ENCODE measurements at places on chromosomes 2 and 18.
A peak's percentile ranks its signal among the peaks of the same experiment; 100 is the strongest.

DNA sequence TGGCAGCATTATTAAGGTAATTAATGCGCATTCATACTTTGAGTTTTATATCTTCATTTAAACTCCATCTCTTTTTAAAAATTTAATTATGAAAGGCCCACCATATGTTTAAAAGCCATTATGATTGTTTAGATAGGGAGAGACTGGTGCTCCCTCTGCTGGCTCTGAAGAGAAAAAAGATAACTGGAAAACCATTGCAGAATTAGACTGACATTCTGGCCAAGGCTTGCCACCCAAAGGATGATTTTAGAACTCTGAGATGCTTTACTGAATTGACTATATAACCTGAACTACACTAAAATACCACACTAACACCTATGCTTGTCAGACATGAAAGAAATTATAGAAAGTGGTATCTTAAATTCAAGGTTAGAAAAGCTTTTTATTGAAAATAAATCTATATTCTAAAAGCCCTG, 127.6 kb upstream of the SPOPL start:
- no peak for DNase-seq

GRCh38 chr2:229553091-229553490, 161.3 kb downstream of the DNER start:
- no peak for DNase-seq

DNA sequence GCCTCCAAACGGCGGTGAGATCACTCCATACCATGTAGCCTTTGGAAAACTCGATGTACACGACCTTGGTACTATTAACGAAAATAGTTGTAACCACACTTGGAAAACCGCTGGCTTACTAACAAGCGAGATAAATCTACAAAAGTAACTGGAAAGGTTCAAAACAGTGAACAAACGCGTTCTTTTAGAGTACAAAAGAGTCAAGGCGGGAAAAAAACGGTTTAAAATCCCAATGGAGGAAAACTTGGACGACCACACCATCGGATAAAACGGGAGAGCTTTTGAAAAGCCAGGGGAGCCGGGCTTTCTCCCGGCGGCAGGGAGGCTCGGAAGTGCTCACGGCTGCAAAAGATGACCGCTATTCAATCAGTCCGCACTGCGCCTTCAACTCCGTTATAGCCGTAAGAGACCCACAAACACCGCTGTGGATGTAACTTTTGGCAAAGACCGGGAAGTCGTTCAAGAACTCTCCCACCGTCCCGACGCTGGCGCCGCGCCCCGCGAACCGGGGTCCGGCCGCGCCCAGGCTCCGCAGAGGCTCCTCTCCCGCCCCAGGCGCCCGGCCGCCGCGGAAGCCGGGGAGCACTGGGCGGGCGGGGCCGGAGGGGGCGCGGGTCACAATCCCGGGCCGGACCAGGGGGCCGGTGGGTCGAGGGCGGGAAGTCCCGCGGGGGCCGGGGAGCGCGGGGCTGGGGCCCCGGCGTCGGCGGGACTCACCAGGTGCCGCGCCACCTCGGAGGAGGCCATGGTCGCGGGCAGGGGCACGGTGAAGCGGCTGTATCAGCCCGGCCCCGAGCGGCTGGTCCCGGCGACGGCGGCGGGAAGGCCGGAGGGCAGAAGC, 465 bp downstream of the SEPTIN10 start:
- DNase-seq = no peak

DNA sequence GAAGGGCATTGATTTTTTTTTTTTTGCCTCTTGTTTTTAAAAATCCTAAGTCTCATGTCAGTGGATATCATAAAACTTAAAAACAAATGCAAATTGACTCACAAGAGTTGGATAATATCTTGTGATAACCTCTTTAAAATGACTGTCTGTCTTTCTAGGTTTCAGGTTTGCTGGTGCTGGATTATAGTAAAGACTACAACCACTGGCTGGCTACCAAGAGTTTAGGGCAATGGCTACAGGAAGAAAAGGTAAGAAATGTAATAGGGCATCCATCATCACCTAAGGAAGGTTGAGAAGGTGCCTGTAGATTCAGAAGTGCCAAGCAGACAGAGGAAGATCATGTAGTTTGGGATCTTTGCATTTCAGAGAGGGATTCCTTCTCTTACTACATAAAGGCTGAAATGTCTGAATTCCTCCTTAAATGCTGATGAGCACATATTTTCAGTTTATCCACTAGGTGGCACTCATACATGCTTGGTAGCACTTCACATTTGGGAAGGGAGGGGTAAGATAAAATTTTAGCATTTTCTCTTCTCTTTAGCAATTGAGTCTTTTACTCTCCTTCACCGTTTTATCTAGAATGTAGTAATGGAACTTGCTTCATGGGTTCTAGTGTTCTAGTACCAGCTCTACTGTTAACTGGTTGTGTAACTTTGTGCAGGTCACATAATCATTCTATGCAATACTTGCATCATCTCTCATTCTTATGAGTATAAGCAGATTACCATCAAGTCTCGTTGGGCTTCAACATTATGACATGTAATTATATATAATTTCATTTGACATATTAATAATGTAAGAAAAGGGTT, 21.1 kb downstream of the CPS1 start:
- no peak for DNase-seq

- no peak for DNase-seq
These were observed 211.3 kb downstream of the LOXHD1 start for GRCh38 chr18:46445522-46446313.

DNA sequence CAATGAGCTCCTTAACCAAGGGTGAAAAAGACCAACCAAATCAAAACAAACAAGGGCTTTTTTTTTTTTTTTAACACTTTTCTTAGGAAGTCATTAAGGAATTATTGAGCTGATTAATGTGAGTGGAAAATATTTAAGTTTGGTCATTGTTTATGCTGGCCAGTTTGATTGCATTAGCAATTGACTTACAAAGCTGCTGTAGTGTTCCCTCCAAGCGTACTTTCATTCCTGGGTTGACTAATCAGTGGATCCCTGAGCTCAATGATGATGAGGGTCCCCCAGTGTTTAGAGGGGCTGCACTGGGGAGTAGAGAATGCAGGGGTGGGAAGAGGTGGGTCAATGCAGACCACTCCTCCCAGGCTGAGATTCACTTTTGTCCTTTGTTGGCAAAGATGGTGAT, 119.3 kb downstream of the PRKCE start:
- no peak for DNase-seq

- DNase-seq = no peak
These were observed 221.5 kb upstream of the SMAD7 start for GRCh38 chr18:49172246-49172645.

- no peak for DNase-seq
These were observed 99.6 kb downstream of the ADD2 start for GRCh38 chr2:70668432-70668831.

DNA sequence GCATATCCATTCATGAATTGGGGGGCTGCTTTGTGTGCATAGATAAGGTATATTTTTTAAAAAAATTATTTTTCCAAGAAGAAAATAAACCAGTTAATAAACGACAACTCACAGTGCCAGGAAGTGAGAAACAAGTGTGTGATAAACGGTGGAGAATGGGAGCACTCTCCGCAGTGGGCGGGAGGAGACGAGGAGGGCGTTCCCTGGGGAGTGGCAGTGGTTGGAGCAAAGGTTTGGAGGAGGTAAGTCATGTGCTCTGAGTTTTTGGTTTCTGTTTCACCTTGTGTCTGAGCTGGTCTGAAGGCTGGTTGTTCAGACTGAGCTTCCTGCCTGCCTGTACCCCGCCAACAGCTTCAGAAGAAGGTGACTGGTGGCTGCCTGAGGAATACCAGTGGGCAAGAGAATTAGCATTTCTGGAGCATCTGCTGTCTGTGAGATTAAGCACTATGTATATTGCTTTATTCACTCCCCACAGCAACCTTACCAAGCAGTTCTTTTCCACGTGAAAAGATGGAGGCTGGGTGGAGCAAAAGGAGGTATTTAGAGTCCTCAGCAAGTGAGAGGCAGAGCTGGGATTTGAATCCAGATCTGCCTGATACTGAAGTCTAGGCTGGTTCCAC, 27.0 kb upstream of the CASP8 start:
- DNase-seq = peak; percentile 57

- DNase-seq = no peak
These were observed 118.6 kb downstream of the ANKRD44 start for GRCh38 chr2:197191940-197192322.

DNA sequence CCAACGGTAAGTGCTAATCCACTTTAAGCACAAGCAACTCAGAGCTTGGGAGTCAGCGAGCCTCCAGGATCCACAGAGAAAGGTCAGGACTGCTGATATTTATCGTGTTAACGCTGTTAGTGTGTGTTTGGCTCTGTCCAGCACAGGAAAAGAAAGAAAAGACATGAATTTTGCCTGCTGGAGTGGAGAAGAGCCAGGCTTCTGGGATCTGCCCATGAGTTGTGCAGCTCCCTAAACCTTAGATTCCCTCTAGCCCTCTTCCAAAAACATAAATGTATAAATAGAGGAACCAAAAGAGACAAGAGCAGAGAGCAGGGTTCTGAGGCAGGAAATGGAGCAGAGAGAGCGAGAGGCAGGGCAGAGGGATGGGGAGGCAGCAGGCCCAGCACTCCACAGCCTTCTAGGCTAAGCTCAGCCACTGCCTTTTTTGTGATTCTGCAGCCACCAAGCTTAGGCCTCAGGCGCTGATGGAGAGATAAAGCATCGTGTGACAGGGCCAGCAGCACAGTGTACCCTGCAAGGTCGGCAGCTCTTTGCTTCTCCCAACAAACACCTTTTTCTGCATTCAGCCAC, 14.5 kb upstream of the MAT2A start:
- DNase-seq = no peak

DNA sequence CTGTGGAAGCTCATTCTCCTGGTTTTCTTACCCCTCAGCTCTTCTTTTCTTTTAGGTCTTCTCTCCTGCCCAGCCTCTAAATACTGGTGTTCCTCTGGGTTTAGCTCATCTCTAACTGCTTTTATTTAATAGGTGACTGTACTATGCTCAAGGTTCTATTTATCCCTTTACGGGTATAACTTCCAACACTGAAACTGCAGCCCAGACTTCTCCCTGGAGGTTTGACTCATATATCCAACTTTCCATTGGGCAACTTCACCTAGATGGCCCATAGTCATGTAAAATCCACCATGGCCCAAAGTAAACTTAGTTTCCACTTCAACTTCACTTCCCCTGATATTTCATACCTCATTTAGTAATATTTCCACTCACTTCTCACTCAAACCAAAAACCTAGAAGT, 273.1 kb downstream of the PLCL1 start:
- no peak for DNase-seq

DNA sequence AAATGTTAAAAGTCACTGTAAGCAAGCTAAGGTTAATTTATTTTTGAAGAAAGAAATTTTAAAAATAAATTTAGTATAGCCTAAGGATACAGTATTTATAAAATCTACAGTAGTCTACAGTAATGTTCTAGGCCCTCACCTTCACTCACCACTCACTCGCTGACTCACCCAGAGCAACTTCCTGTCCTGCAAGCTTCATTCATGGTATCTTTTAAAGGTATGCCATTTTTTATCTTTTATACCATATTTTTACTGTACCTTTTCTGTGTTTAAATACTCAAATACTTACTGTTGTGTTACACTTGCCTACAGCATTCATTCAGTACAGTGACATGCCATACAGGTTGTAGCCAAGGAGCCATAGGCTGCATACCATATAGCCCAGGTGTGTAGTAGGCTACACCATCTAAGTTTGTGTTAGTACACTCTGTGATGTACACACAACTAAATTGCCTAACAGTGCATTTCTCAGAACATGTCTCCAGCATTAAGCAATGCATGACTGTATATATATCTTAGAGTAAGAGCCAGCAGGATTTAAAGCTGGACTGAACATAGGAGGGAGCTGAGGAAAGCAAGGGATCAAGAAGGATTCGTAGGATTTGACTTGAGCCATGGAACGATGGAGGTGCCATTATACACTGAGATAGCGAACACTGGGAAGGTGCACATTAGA, 83.1 kb upstream of the KLF7 start:
- no peak for DNase-seq

DNA sequence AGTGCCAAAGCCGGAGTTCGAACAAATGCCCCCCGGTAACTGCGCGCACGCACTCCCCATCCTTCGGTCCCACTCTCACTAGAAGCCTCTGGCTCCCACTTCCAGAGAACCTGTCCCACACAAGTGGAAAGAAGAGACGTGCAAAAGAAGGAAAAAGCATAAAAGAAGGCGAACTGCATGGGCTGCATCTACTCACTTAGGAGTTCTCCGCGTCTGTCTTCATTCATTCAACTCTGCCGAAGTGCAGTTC, 312 bp downstream of the NR4A2 start:
- DNase-seq = no peak

- no peak for DNase-seq
These were observed 75.8 kb upstream of the SLC1A4 start for GRCh38 chr2:64913357-64913869.

DNA sequence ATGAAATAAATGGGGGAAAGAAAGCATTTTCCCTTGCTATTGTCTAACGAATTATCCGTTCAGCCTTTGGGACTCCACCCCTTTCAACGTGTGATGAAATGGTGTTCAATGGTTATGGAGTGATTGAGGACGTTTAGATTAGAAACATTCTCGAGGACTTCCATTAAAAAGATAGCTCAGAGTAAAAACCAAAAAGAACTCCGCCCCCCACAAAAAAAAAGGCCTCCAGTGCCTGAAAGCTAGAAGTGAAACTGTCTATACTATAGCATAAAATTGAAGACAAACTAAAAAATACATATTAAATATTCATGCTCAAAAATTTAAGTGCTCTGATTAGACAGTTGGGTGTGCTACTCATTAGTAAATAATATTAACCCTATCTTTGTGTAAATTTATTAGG, 3.0 kb upstream of the ZNF516 start:
- DNase-seq = no peak

GRCh38 chr18:58727776-58728500, 56.7 kb downstream of the MALT1 start:
- DNase-seq = no peak

DNA sequence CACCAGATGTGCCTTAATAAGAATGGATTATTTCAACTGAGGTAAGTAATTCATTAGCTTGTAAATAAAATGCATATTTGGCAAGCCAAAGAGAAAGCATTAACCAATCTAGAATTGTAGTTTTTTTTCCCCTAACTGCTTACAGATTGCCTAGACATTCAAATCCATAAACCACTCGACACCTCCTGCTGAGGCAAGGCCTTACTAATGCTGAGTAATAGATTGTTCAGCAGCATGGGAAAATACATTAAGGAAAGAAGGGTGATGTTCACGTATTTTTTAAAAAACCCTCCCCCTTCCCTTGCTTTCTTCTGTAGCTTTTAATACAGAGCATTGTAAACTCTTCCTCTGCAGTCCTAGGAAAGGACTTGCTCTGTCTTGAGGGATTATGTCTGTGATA, 17.0 kb upstream of the LINC00305 start:
- no peak for DNase-seq

DNA sequence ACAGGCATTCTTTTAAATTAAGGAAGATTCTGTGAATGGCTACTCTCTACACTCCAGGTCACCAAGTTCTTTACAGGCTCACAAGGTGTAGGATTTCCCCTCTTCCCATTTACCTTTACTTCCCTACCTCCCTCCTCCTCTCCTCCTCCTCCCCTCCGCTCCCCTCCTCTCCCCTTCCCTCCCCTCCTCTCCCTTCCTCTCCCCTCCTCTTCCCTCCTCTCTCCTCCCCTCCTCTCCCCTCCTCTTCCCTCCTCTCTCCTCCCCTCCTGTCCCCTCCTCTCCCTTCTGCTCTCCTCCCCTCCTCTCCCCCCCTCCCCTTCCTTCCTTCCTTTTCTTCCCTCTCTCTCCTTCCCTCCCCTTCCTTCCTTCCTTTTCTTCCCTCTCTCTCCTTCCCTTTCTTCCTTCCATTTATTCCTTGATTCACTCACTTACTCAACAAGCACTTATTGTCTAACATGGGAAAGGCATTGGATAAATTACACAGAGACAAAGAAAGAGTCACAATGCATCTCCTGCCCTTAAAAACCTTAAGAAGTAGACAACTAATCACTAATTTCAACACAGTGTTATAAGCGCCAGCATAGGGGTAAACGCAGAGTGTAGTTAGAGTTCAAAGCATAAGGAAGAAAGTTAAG, 152.3 kb downstream of the CCDC178 start:
- no peak for DNase-seq

Data from NCI-H2107 (cell line).